ENCODE measurements at places on chromosomes 16 and 17.
A peak's percentile ranks its signal among the peaks of the same experiment; 100 is the strongest.

DNA sequence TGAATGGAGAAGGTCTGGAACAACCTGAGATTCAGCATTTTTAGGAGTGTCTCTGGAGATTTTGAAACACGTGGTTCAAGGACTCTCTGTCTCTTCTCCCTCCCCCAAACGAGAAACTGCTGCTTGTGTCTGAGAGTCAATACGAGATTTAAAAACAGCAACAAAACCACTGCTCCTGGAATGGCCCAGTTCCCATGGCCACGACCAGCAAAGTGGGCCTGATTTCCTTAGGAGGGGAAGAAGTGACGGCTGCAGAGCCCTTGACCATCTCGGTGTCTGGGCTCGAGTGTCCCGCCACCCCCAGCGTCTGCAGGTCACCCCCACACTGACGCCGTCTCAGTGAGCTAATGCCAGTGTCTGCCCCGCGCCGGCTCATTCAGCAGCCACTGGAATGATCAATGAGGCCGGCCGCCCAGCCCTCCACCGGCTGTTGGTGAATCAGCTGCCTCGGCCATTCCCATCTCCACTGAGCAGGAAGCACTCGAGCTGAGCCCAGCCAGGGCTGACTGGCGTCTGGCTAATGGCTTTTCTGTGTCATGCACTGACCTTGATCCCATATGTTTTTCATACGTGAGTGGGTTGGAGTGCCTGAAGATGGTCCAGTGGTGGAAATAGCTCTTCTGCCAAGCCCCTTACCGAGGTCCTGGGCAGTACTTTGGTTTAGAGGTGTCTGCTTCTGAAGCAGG lies 151.8 kb downstream of the PITPNC1 start:
- no peaks in the 10 kb centered on the region for H3K36me3 ChIP-seq
- H3K27ac ChIP-seq, result no peak overlapping the region
- H3K27me3 ChIP-seq, result no peaks in the 10 kb centered on the region

DNA sequence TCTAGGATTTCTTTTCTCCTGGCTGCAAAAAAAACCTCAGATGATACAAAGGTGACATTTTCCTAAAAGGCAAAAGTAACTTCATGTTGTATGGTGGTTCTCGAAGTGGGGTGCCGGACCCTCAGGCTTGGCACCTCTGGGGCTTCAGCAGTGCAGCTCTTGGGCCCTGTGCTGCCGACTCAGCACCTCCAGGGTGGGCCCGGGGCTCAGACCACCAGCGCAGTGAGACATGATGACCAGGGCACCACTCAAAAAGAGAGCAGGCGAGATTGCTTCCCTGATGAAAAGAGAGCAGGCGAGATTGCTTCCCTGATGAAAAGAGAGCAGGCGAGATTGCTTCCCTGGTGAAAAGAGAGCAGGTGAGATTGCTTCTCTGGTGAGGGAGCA lies 98.7 kb upstream of the ZNF750 start:
- H3K27me3 ChIP-seq, result no peaks in the 10 kb centered on the region
- no peak for DNase-seq
- no peak overlapping the region for H3K4me3 ChIP-seq
- peaks cover 64% of the 10 kb centered on the region for H3K36me3 ChIP-seq
- no peak overlapping the region for H3K27ac ChIP-seq

- no peak for DNase-seq
- peaks cover 22% of the 10 kb centered on the region for H3K4me1 ChIP-seq
- no peaks in the 10 kb centered on the region for H3K36me3 ChIP-seq
- no peak overlapping the region for H3K27ac ChIP-seq
Observed at GRCh38 chr17:78268191-78268874, 36.9 kb downstream of the TMEM235 start.

- peaks cover 2% of the 10 kb centered on the region for H3K27me3 ChIP-seq
- H3K4me3 ChIP-seq, result no peak overlapping the region
- no peaks in the 10 kb centered on the region for H3K4me1 ChIP-seq
- no peak overlapping the region for H3K27ac ChIP-seq
- no peak for DNase-seq
- no peaks in the 10 kb centered on the region for H3K36me3 ChIP-seq
Observed at GRCh38 chr16:49940464-49941224, 84.4 kb upstream of the CNEP1R1 start.

DNA sequence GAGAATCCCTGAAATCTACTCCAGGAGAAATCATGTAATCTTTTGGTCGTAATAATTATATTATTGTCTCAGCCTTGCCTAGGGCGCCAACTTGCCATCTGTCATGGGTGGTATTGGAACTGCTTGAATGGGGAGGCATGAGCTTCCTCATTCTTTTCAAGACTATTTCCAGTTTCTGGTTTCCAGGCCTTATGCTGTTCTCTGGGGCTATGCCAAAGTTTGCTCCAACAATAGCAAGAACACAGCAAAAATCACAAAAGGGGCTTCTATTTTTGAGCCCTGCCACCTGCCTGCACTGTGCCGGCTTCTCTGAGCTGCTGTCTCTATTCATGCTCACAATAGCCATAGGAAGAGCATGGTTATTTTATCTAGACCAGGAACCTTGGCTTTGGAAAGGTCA lies 111.7 kb downstream of the SPECC1 start:
- H3K27me3 ChIP-seq, result peaks cover 10% of the 10 kb centered on the region
- no peaks in the 10 kb centered on the region for H3K36me3 ChIP-seq
- H3K27ac ChIP-seq, result no peak overlapping the region
- no peak overlapping the region for H3K4me3 ChIP-seq
- no peak for DNase-seq

- peaks cover 13% of the 10 kb centered on the region for H3K4me1 ChIP-seq
- no peak overlapping the region for H3K4me3 ChIP-seq
- no peaks in the 10 kb centered on the region for H3K36me3 ChIP-seq
Observed at GRCh38 chr17:50185631-50186471, 15.6 kb downstream of the COL1A1 start.

GRCh38 chr17:10698096-10698818 lies 863 bp downstream of the ADPRM start:
- peak overlapping the region; percentile 95 for H3K4me3 ChIP-seq
- peaks cover 46% of the 10 kb centered on the region for H3K4me1 ChIP-seq
- H3K27me3 ChIP-seq, result no peaks in the 10 kb centered on the region
- DNase-seq, result no peak

DNA sequence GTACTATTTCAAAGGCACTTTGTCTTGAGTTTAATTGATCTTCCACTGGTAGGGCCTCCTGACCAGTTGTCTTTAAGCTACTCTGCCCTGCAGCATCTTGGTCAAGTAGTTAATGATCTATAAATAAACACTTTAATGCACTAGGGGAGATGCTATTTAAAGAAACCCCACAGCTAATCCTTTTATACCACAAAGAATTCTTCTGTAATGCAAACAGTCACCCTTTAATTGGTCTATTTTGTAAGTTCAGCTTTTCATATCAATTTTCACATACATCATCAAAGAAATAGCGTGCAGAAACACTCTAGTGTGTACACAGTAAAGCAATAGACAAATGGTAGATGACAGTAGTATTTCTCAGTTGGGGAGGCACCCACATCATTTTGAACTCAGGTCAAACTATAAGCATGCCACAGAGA lies 70.3 kb downstream of the PMP22 start:
- H3K4me1 ChIP-seq, result no peaks in the 10 kb centered on the region
- no peak overlapping the region for H3K27ac ChIP-seq
- no peak for DNase-seq
- H3K36me3 ChIP-seq, result no peaks in the 10 kb centered on the region

- H3K36me3 ChIP-seq, result peaks cover 18% of the 10 kb centered on the region
- H3K4me1 ChIP-seq, result no peaks in the 10 kb centered on the region
- H3K27ac ChIP-seq, result no peak overlapping the region
Observed at GRCh38 chr17:8273884-8274444, 14.5 kb upstream of the RANGRF start.

- no peaks in the 10 kb centered on the region for H3K4me1 ChIP-seq
- H3K27me3 ChIP-seq, result no peaks in the 10 kb centered on the region
- H3K27ac ChIP-seq, result no peak overlapping the region
- H3K4me3 ChIP-seq, result no peak overlapping the region
Observed at GRCh38 chr16:55144651-55145050, 179.4 kb upstream of the IRX6 start.

GRCh38 chr17:1957037-1957436 lies 68.1 kb downstream of the RTN4RL1 start:
- H3K27ac ChIP-seq, result no peak overlapping the region
- no peak for DNase-seq
- no peaks in the 10 kb centered on the region for H3K4me1 ChIP-seq
- no peak overlapping the region for H3K4me3 ChIP-seq
- peaks cover 2% of the 10 kb centered on the region for H3K27me3 ChIP-seq

DNA sequence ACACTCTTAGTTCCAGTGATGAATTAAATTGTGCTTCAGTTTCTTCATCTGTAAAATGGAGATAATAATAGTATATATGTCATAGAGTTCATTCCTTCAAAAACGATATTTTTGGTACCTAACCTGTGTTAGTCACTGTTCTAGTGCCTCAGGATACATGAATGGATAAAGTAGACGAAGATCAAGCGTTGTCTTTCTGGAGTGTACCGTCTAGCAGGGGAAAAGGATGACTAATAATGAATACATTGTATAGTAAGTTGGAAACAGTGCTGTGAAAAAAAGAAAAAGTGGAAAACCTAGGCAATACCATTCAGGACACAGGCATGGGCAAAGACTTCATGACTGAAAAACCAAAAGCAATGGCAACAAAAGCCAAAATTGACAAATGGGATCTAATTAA lies 8.6 kb downstream of the KRT10 start:
- peaks cover 45% of the 10 kb centered on the region for H3K27me3 ChIP-seq
- no peak for DNase-seq
- peaks cover 12% of the 10 kb centered on the region for H3K4me1 ChIP-seq
- H3K36me3 ChIP-seq, result peaks cover 23% of the 10 kb centered on the region

GRCh38 chr17:48645639-48646182 lies 19.6 kb upstream of the HOXB9 start:
- no peak for DNase-seq
- no peaks in the 10 kb centered on the region for H3K36me3 ChIP-seq
- peaks cover 83% of the 10 kb centered on the region for H3K27me3 ChIP-seq

DNA sequence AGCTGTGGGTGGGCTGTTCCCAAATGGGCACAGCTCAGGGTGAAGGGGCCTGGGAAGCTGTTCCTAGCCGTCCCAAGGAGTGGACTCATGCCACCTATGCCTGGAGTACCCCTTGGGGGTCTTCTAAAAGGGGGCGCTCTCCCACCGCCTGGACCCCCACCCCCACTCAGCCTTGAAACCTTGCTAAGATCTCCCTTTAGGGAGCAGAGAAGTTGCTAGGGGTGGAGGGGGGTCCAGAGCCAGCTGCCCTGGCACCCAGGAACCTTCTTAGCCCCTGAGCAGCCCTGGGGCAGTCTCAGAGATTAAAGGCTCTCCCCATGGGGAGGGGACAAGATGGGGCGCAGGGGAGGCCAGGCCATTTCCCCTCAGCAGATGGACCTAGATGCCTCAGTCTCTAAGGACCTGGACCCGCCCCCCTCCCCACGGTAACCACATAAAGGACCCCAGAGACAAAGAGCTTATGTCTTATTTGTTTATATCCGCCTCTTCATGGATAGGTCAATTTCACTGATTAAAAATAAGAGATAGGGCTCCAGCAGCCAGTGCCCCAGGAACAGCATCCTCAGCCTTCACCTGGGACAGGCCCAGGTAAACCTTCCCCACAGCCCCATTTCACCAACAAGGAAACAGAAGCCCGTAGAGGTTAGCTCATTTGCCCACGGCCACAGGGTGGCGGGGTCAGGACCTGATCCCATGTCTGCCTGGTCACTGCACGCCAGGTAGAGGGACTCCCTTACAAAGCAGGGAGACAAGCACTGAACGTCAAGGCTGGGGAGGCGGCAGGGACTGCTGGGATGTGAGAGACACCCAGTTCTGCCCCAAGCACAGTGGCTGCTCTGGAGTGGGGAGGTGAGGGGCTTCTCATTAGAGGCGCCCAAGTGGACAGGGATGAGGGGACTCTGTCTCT lies 3.4 kb downstream of the MTSS2 start:
- H3K4me1 ChIP-seq, result peaks cover 1% of the 10 kb centered on the region
- no peak overlapping the region for H3K27ac ChIP-seq
- H3K4me3 ChIP-seq, result no peak overlapping the region
- DNase-seq, result no peak
- H3K27me3 ChIP-seq, result peaks cover 16% of the 10 kb centered on the region
- no peaks in the 10 kb centered on the region for H3K36me3 ChIP-seq

DNA sequence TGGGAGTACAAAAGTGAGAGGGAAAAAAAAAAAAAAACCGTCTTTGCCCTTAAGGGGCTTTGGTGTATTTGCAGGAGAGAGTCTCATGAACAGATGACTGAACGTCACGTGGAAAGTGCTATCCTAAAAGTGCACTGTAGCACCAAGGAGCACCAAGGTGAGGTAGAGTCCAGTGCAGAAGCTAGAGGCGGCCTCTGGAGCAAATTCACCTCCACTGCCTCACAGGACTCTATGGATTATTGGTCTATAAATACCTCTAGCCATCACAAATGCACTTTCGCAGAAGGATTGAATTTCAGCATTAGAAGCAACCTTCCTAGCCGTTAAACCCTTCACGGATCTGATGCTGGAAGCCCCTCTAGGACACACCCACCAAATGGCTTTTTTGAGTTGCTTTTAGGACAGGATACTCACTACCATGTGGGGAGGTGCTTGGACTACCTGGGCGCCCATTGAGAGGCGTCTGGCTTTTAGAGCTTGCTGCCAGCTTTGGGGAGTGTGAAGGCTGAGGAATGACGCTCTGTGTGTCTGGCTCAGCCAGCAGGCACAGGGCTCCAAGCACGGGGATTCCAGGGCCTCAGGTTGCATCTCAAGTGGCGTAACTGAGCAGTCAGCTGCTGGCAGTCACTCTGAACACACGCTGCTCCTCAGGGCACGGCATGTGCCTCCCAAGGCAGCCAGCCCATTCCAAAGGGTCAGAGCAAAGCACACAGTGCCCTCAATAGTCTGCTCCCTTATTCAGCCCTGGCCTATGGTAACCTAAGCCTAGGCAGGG lies 52.7 kb downstream of the CDRT4 start:
- H3K4me3 ChIP-seq, result no peak overlapping the region
- H3K27ac ChIP-seq, result no peak overlapping the region
- DNase-seq, result no peak

DNA sequence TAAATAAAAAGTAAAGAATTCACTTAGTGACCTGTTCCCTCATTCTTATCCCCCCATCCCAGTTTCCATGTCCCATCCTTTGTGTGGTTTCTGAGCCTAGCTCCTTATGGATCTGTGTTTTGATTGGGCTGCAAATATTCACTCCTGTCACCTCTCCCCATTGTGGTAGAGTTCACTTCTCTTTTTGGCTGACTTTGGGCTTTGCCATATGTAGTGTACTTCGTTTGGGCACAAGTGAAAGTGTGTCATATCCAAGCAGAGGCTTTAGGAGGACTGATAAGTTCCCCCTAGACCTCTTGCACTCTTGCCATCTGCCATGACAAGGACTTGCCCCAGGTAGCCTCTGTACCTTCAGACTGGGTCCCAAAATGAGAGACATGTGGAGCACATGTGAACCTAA lies 13.0 kb upstream of the DHRS7B start:
- no peaks in the 10 kb centered on the region for H3K4me1 ChIP-seq
- no peak overlapping the region for H3K27ac ChIP-seq
- DNase-seq, result no peak
- no peaks in the 10 kb centered on the region for H3K36me3 ChIP-seq
- H3K4me3 ChIP-seq, result no peak overlapping the region
- peaks cover 15% of the 10 kb centered on the region for H3K27me3 ChIP-seq

GRCh38 chr17:59437791-59438281 lies 106.4 kb downstream of the YPEL2 start:
- no peak for DNase-seq
- no peaks in the 10 kb centered on the region for H3K36me3 ChIP-seq
- no peak overlapping the region for H3K4me3 ChIP-seq
- H3K27me3 ChIP-seq, result no peaks in the 10 kb centered on the region

- H3K4me1 ChIP-seq, result peaks cover 59% of the 10 kb centered on the region
- peak overlapping the region; percentile 99 for H3K27ac ChIP-seq
- H3K36me3 ChIP-seq, result peaks cover 61% of the 10 kb centered on the region
- no peak for DNase-seq
Observed at GRCh38 chr16:27403601-27403992, 1.6 kb downstream of the IL21R start.
